ENCODE measurements at places on chromosomes 6 and 20. TPM values are rescaled to one million over a fixed set of nuclear protein-coding genes. Genes with fewer than 3 reads are reported as not detected.

Gene KIFC1
- total RNA-seq: 4.2 TPM

Gene SCUBE3
- total RNA-seq: 8.5 TPM

GRCh38 chr6:83199173-83199862, 6.2 kb downstream of the RWDD2A start:
- peak; percentile 8 for DNase-seq

Gene PDE7B
- 0.27 TPM for total RNA-seq

DNA sequence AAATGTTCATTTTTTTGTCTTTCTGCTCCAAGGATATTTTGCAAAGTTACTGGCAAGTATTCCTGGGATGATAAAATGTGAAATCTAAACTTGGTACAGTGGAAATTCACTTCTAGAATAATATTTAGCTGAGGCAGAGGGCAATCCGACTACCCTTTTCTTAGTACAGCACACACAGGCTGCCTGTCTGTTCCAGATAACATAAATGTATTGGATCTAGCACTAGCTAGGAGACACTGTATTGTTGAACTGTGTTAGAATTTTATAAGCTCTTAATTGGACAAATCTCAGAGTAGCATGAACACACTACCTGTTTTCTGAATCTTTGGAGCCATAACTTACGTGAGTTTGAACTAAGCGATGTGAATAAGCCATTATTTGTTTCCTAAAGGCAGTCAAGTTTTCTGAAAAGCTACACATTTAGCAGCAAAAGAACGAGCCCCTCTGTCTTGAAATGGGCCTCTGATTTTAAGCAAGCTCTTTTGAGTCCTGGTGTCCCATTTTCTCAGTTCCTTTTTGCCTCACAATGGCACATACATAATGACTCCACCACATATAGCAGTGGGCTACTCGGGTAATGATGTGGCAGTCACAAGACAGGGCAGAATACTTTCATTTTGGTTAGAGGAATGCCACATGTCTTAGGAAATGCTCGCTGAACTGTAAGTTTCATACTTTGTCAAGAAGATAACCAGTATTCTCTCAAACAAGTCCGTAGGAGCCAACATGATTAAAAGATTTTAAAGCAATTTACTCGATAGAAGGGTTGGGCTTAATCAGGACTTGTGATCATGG, 116.5 kb upstream of the ESR1 start:
- peak; percentile 27 for DNase-seq

DNA sequence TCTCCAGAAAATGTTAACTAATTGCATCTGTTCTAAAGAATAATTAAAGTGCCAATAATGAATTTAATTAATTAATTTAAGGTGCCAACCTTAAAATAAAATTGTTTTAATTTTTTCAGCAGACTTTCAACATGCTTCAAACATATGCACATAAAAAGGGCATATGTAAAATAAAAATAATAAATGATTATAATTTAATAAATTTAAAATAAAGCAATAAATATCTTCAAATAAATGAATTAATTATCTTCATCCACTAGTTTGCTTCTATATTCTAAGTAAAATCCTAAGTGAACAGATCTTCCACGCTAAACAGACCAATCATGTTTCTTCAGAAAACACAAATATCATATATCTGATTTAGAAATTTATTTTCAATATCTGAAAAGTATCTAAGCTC, 119.2 kb downstream of the HIVEP2 start:
- DNase-seq: no peak

DNA sequence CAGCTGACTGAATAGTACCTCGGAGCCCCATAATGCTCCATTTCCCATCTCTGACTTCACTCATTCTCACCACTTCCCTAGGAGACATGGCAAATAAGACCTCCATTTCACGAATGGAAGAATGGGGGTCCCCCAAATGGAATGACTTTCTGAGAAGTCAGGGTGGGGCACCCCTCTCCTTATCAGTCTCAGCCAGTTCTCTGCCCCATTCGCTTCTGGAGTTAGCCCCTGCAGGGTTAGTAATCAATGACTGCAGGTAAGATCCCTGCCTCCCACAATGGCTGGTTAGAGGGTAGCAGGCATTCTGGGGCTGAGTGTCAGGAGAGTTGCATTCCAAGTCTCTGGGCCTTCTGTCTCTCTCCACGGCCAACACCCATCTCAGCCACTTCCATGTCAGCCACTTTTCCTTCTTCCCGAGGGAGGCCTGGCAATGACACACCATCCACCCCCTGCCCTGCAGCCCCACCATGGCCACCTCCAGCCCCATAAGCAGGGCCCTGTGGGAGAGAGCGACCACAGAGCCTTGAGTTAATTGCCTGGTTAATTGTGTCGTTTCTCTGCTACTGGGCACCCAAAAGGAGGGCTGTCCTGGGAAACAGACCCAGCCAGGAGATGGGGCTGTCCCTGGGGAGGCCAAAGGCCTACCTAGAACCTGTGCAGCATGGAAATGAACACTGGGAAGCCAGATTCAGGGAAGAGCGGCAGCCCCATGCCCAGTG, 13.4 kb downstream of the CCDC167 start:
- no peak for DNase-seq

DNA sequence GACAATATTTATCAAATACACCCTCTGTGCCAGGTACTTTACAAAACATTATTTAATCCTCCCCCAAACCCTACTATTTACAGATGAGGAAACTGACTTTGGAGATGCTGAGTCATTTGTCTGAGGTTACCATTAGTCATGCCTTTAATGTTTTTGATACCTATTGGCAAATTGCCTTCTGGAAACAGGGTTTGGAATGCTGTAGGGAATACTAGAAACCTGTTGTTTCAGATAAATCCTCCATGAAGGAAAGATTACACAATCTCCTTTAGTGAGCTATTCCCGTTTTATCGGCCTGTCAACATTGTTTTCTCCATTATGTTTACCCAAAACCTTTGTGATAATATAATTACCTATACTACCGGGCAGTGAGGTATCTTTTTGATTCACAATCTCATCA, 93.6 kb upstream of the ADGRF1 start:
- DNase-seq: peak; percentile 95

DNA sequence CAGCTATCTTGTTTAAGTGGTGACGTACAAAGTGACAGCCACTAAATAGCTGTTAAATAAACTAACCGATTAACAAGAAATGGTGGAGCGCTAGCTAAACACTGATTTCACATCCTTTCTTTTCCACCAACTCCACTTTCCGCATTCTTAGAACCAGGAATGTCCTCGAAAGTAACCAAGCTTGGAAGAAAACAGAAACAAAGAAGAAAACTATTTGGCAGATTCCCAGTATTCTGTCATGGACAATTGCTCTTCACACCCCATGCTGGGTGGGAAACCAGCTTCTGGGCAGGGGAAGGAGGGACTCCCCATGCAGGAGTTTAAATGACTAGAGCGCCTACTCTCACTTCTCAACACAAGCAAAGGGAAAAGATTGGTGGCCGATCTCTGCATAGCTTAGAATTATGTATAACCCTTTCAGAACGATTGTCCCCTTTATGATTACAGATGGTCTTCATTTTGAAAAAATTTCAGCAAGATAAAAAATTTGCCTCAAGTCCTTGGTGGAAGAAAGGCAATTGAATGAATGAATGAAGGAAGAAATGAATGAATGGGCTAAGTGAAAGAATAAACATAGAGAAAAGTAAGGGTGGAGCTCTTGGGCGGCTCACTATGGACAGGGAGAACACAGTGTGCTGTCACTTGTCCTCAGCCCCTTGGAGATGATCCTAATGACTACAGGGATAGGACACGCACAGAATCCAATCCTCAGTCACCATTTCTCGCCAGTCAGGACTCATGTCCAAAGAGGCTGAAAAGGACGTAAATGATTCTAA, 148.7 kb upstream of the NEDD9 start:
- DNase-seq: peak; percentile 45

Gene SLC17A3
- not detected for total RNA-seq

DNA sequence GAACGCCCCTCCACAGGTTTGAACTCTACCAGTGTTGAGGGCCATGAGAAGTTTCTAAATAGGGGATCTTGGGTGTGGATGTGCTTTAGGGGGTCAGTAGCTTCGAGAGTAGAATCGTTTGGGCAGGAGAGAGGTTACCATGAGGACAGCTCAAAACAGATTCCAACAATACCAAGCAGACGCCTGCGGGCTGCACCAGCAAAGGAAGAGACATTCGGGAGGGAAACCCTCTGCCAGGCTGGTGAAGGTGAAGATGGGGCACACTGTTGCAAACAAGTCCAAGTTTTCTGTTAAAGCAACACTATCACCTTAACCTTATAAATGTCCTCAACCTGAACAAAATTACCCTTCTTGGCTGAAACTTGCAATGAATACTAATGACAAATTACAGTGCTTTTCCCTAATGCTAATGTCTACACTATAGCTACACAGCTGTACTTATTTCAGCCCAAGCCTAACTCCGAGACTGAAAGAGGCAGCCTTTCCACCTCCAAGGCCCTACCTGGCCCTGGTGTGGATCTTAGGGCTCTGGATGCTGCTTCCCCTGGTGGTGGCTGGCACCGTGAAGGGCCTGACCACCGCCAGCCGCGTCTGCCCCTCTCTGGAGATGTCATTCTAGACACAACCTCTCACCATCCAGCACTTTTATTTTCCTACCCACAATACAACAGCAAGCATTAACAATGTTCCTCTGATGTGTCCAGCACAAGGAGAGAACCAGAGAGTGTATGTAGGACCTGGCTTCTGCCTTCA, 80.1 kb downstream of the DLL1 start:
- no peak for DNase-seq

GRCh38 chr6:134308800-134309199, 9.1 kb downstream of the SGK1 start:
- DNase-seq: no peak
